GF-D8 (cell line): ENCODE measurements at places on chromosomes 6 and 20.

DNA sequence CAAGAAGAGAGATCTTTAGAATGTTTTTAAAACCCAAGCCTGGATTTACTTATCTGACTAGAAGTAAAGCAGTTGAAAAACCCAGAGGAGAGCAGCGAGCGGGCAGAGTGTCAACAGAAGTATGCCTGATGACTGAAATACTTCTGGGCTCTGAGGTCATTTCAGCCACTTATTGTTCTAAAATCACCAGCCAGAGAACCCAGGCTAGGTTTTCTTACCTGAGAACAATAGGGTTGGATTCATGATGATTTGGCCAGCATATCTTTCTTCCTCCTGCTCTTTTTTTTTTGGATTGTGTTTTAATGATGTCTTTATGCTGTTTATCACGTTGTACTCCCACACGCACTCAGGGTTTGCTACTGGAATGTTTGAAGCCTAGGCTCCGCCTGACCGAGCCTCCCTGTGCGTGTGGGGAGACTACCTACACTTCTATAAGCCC, 63.0 kb upstream of the KIF25 start:
- DNase-seq = no peak

DNA sequence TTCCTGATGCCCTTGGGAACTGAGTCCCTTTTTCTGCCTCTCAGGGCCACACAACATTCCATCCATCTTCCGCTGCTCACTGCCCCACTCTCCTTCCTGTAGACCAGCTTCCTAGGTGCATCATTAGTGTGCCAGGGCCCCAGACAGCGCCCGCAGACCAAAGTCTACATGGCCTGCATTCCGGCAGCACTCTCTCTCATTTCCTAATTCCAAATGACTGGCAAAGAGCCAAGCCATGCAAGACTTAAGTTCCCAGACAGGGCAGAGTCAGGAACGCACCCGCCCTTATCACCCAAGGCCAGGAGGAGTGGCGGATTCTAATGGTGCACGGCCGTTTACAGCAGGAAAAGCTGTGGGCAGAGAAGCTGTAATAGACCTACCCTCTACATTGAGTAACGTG, 159.8 kb upstream of the ARID1B start:
- DNase-seq = no peak

GRCh38 chr6:143401636-143402370, 48.7 kb downstream of the ADAT2 start:
- no peak for DNase-seq

GRCh38 chr6:148231572-148231971, 111.1 kb upstream of the SASH1 start:
- DNase-seq = no peak

GRCh38 chr6:151300267-151300991, 60.7 kb downstream of the AKAP12 start:
- no peak for DNase-seq

DNA sequence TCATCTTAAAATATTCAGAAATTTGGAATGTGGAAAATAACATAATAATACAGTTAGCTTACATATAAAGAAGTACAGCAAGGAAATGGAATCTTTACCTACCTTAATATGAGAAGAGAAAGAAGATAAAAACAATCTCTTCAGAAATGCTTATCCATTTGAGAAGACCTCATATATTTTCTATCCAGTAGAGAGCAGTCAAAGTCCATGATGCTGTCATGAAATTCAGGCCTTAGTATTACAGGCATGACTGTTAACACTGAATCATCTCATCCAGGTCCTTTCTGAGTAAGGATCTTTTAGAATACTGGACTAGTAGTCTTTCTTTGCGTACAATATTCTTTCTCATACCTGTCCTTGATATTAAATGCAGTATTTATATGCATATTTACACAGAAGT, 713.4 kb downstream of the CD109 start:
- DNase-seq = no peak
